ENCODE measurements at places on chromosomes 3 and 15.

GRCh38 chr15:89487791-89488190, 8.6 kb downstream of the RHCG start:
- no peak for DNase-seq

- DNase-seq: no peak
These were observed 4.8 kb upstream of the RTP3 start for GRCh38 chr3:46492890-46493547.

- no peak for DNase-seq
These were observed 30.6 kb upstream of the SLC6A6 start for GRCh38 chr3:14371573-14372474.

DNA sequence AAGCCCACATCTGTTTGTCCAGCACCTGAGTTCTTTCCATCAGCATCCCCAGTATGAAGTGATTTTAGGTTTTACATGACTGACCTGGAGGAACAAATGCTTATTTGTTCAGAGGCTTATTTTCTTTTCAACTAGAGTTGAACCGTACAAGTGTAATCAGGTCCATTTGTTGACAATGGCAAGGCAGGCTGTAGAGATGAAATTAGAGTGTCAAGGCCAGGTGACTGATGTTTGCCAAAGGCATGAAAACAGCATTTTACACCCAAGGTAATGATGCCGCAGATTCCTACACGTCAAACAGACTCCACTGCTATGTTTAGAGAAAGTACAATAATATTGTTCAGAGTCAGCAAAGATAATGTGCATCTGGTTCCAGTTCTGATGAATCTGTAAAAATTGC, 96.5 kb downstream of the KCNAB1 start:
- DNase-seq: no peak

DNA sequence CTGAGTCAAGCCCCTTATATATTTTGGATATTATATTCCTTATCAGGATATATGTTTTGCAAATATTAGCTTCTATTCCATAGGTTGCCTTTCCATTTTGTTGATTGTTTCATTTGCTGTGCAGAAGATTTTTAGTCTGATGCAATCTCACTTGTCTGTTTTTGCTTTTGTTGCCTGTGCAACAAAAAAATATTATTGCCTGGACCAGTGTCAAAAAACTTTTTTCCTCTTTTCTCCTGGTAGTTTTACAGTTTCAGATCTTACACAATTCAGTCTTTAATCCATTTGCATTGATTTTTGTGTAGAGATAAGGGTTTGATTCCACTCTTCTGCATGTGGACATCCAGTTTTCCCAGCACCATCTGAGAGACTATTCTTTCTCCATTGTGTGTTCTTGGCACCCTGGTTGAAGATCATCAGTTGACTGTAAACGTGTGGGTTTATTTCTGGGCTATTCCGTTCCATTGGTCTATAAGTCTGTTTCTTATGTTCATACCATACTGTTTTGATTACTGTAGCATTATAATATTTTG, 228.9 kb upstream of the NR2E3 start:
- DNase-seq: no peak

DNA sequence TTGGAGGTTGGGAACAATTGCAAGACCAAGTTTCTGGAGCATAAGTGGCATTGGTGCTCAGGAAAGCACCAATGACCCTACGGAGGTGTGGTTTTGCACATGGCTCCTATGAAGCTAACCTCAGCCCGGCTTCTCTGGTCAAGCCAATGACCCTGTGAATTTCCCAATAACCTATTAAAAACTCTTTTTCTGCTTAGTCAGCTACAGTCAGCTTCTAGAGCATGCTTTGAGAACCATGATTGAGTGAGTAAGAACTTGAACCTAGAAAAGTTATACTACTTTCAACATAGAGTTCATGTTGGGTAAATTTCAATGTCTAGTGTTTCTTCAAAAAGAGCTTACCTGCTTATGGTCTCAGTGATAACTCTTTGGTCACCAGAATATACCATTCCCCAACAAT, 163.2 kb downstream of the RSL24D1 start:
- DNase-seq: no peak

DNA sequence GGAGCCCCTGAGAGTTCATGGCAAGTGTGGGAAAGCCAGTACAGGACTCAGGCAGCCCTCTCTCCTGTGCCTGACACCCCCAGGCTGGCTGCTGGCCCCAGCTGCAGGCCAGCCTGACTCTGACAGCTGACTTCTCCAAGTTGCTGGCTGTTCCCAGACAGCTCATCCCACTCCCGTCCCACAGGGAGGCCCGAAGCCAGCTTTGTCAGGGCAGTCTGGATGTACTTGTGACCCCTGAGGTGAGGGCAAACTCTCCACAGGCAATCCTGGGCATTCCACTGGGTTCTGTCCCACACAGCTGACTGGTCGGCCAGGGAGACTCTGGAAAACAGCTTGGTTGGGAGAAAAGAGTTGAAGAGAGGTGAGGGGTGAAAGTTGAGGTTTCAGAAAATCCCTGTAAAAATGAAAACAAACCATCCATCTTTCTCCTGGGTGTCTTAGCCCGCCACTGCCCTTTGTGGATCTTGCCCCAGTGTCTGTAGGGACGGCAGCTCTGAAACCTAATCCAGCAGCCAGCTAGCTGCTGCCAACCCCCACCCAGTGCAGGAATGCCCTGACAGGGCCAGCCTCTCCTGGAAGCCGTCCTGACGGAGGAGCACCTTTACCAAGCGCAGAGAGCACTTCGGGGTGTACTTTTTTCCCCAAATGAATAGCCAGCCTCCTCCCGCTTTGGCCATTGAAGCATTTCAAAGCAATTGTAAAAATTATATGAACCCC, 87.9 kb downstream of the DNAJB8 start:
- no peak for DNase-seq

GRCh38 chr3:63951492-63952247, 39.5 kb upstream of the SCAANT1 start:
- no peak for DNase-seq

- no peak for DNase-seq
These were observed 59.6 kb upstream of the TSC22D2 start for GRCh38 chr3:150348500-150348899.

All from activated CD4-positive, alpha-beta T cell treated with anti-CD3 and anti-CD28 coated beads for 24 hours (primary cell).